ENCODE measurements at places on chromosomes 7 and 10. TPM values are rescaled to one million over a fixed set of nuclear protein-coding genes. Genes with fewer than 3 reads are reported as not detected.

GRCh38 chr10:101952191-101952590 is 103.8 kb downstream of the ARMH3 start:
- DNase-seq = peak; percentile 77

DNA sequence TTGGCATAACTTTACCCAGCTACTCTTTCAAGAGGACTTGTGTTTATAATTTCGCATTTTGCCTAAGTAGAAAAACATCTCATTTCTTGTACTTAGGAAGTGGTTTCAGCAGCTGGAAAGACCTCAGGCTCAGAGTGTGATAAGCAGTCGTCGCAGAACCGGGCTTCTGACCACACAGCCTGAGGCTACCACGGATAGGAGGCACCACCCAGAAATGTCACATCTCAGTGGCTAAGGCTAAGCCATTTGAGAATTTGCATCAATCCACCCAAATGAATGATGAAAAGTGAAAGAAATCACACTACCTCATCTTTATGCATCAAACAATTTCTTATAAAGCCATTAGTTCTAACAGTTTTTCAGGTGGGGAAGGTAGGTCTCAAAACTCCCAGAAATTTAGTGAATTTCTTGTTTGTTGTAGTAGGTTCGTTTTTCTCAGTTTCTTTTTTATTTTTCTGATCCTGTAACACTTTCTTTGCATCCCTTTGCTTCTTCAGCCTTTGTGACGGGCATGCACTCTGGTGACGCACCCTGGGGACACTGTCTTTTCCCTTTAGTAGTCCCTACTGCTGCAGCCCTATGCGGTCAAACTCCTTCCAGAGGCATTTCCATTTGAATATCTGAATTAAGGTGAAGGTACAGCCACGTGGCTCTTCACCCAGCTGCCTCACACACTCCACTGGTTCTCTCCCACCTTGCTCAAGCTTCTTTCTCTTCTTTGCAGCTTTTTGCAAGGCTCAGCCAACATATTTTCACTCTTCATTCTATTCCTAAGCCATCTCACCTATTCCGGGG is 68.5 kb downstream of the MAP3K8 start:
- no peak for DNase-seq

GRCh38 chr7:27183682-27184336 is 1.2 kb downstream of the HOXA11 start:
- peak; percentile 55 for DNase-seq

Gene CYP3A5
- not detected for total RNA-seq

DNA sequence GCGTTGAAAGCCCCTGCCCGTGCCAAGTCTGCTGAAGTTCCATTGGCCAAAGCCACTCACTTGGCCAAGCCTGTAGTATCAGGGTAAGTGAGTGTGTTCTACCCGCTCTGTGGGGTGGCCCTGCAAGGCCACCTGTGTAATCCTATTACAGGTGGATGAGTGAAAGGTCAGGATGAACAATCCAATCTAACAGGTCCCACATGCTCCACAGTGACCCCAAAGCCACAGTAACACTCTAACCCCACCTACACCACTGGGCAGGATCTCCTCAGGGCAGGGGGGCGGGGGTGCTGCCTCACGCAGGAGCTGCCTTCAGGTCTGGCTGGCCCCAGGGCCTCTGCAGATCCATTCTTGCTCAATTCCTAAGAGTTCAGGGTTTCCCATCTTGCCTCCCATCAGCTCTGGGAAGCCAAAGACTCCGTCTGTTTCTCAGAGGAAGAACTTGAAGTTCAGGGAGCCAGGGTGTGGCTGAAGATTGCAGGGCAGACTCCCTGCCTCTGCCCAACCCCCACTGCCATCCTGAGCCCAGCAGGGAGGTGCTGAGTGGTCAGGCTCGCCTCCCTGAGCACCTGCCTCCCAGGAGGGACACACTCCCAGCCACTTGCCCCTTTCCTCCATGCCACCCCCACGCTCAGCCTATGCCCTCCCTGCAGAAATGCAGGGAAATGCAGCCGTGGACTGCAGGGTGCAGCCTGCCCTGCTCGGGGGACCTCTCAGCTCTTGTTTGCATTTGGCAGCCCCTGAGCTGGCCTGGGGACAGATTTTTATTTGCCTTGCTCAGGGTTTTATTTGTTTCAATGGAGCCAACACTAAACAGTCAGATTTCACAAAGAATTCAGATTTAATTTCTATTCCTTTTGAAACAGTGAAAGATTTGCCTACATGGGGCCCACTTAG is 9.8 kb upstream of the COMTD1 start:
- no peak for DNase-seq

Gene STOX1
- 0.58 TPM for total RNA-seq

DNA sequence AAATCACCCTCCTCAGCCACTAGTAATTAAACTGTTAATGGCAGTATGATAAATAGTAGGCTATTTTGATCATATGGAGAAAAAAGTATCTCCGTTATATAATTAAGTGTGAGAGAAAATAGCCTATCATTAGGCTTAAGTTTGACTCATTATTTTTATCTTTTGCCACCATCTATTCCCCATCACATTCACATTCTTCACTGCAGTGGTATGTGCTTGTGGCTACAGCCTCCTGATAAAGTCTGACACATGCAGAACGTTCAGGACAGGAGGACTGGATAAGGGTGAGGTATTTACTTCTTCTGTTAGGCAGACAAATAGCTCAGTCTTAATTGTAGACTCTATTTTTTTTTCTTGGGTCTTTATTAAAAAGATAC is 5.8 kb downstream of the NEBL start:
- DNase-seq = no peak

Gene PLCE1
- total RNA-seq = 6.7 TPM

DNA sequence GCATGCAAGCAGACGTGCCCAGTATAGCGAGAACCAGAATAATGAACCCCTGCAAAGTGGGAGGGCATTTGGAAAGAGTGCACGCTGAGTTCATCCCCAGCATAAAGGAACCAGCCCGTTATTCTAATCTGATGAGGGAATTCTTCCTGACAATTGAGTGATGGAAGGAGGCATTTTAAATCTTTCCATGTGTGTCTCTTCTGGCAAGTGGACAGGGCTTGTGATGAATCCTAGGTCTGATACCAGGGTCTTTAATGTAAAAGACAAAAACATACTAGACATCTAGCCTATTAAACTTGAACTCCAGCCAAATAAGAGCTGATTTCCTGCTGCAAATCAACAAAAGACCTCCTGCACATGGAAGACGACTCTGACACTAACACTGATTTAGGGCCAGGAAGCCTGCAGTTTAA is 301.2 kb downstream of the DPP6 start:
- no peak for DNase-seq

Gene SPDYE1
- total RNA-seq = not detected

DNA sequence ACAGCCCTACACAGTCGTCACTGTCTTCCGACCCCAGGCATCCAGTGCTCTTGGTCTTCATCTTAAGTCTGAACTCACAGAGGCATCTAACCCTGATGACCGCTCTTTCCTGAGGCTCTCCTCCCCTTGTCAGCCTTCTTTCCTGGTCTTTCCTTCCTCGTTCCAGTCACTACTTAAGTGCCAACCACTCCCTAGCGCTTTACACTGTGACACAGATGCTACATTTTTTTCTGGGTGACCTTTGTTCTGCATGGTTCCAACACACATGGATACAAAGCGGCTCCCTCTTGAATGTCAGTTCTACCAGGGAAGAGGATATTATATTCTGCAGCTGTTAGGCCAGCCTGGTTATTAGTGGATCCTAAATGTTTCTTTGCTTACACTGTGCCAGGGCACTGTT is 12.7 kb downstream of the YWHAG start:
- DNase-seq = no peak

DNA sequence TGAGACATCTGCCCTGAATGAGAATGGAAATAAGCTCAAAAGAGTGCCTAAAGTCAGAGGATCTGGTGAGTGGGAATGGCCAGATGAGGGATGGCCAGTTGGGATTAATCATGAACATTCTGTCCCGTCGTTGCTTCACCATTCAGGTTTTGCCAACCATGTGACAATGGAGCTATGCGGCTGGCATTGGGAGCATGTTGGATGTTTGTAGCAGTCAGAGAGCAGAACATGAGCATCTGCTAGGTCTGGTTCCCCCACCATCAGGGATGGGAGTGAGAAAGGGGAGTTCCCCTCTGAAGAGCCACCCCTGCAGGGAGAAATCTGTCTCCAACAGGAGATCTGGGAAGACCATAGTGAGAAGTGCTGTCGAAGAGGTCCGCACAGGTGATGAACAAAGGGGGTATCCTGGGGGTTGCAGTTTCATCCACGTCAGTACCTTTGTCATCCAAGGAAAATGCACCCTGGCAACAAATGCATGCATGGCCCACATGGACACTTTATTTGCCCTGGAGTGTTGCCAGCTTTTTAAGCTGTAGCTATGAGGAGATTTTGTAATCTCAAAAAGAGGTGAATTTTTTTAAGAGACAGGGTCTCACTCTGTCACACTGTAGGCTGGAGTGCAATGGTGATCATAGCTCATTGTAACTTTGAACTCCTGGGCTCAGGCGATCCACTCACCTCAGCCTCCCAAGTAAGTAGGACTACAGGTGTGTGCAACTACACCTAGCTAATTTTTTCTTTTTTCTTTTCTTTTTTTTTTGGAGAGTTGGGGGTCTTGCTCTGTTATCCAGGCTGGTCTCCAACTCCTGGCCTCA is 190.2 kb downstream of the CAMK1D start:
- no peak for DNase-seq

GRCh38 chr7:7090460-7090859 is 91.9 kb upstream of the C1GALT1 start:
- DNase-seq = no peak

DNA sequence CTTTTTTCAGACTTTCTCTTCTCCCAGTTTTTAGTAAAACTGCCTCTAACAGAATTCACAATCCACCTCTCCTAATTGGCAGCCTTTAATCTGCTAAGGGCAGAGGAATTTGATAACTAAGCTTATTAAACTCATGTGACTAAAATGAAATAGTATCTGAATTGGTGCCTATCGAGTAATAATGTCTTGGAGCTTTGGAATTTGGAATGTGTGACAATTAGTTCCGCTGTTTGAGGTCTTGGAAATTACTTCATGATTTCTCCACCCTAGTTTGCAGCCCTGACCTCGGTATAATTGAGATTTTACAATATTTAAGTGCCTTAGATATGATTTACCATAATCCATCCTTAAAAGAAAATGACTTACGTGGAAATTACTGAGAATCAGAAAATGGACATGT is 190.4 kb upstream of the NEBL start:
- no peak for DNase-seq

GRCh38 chr10:80660736-80661135 is 123.0 kb downstream of the SH2D4B start:
- no peak for DNase-seq

- DNase-seq = peak; percentile 98
Measured at GRCh38 chr7:42097752-42098151, 139.3 kb downstream of the GLI3 start.

GRCh38 chr7:41096917-41097316 is 606.0 kb downstream of the INHBA start:
- peak; percentile 70 for DNase-seq

All from LHCN-M2 (cell line).